ENCODE measurements at places on chromosomes 12 and 14.

DNA sequence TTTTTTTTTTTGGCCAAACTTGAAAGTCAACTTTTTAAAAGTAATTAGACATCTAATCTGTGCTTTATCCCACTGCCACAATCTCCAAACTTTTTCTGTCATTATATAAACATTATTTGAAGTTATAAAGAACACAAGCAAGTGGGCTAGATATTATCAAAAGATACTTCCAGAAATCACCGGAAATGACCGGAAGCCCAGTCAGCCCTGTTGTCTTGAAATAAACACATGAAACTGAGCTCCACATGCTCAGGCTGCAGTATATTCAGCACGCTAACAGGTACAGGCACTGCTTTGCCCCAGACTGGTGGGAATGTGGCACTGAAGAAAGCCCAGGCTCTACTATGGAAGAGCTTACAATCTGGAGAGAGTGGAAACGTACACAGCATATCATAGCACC, 158.9 kb upstream of the PLEKHG7 start:
- DNase-seq: no peak

- DNase-seq: no peak
Observed at GRCh38 chr12:505221-505620, 45.5 kb downstream of the B4GALNT3 start.

- DNase-seq: no peak
Observed at GRCh38 chr12:113829212-113829611, 136.9 kb downstream of the RBM19 start.

GRCh38 chr12:77218278-77218677, 152.9 kb upstream of the E2F7 start:
- no peak for DNase-seq

DNA sequence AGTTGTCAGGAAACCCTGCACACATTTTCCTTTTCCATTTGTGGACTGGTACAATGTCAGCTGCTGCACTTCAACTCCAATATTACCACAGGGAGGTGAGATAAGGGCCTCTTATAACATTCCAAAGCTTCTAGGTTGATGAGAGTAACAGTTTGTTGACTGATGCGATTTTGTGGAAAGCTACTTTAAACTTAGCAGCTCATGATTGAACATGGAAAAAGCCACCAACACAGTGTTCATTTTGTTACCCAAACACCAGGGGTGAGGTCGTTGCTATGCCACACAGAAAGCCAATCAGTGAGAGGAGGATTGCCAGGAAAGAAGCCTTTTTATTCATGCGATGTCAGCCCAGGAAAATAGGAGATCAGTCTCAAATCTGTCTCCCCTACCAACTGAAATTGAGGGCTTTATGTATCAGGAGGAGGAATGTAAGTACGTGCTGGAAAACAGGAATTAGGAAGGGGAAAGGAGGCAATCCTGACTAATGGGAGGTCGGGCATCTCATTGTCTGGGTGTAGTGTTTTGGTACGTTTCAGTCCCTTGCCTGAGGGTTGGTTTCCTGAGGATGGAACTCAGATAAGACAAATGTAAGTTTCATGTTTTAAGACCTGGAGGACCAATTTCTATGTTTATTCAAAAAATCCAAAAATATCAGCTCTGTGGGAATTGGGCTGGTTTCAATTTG, 92.7 kb upstream of the PLEKHA5 start:
- DNase-seq: no peak

DNA sequence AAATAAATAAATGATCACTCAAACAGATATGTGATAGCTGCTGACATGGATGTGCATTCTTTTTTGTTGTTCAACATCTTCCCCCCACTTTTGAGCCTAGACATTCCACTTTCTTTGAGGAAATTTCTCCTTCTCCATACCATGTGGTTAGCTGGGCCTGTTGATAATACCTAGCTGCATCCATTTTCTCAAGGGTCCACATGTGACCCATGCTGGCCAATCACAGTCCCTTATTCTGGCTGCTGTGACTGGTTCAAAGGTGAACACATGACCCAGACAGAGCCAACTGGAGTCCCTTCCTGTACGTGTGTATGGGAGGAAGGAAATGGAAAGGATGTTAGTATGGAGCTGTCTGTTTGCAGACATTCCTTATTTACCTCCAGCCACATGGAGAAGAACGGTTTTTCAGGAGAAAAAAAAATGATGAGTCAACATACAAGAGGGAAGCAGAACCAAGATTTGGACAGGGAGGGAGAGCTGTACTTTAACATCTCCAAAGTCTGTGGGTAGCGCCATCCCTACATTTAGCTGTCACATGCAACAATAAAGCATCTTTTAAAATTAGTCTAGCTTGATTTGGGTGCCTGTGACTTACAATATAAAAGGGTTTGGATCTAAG, 391.7 kb upstream of the TBX3 start:
- DNase-seq: no peak

DNA sequence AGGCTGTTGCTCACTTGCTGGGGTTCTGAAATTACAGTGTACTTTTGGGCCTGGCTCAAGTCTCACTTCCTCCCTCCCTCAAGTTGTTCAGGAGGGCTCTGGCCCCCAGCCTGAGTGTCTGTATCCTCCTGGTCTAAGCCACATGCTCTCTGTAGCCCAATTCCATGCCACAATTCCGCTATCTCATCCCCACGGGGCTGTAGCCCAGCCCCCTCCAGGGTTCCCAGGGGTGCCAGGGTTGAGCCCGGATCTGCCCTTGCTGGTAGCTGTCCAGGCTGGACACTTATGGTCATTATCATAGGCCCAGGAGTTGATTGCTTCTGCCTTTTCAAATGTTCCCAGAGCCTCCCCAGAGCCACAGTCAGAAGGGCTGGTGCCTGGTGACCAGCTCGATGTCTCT, 65.3 kb downstream of the PRIMA1 start:
- DNase-seq: no peak
